ENCODE measurements at places on chromosomes 5 and 9.

DNA sequence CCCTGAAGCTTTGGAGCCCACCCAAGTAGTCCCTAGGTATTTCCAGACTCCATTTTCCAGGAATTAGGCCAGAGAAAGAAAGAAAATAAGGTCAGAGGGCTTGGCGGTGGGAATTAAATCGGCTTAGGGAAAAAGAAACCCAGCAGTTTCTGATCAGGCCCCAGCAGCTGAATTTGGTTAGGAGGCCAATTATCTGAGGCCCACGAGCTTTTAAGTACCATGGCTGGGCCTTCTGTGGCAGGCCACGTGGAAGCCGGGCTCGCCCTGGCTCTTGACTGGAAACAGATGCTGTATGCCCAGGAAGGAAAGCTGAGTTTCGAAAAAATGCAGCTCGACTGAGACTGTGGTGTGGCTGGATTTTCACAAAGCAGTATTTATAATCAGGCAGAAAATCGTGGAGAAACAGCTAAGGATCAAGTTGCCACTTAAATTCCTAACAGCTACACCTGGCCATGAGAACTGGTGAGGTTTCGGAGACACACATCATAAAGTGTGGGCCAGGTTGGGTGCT lies 75.1 kb upstream of the PANK3 start:
- no peak for DNase-seq

DNA sequence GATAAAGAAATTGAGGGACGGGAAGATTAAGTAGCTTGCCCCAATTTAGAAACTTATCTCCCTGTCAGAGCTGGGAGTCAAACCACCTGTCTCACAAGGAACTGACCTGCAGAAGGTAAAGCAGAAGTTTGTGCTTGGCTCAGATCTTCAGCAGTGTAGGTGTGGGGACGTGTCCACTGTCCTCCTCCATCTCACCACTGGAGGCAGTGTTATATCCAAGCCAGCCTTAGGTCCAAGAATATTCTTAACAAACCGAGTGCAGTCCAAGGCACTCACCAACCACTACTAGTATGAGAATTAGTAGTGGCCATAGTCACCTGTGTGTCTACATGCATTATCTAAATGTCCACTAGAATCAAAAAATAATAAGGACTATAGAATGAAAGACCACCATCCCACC lies 86.3 kb upstream of the IRX1 start:
- no peak for DNase-seq

- no peak for DNase-seq
These were observed 420.6 kb downstream of the CTNND2 start for GRCh38 chr5:11483630-11484029.

DNA sequence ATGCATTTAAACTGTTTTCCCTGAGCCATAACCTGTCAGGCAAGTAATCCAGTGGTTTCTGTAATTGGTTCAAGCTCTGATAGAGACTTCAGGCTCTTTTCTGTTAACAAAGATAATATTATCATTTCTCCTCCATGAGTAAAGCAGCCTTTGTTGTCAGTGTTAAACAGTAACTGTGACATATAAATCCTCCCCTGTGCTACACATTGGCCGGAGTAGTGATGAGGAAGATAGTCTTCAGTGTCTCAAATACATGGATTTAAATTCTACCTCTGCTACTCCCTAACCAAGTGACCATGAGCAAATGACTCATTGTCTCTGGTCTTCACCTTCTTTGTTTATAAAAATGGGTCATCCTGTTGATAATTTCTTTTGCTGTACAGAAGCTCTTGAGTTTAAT lies 615.5 kb upstream of the CHD1 start:
- DNase-seq: no peak

DNA sequence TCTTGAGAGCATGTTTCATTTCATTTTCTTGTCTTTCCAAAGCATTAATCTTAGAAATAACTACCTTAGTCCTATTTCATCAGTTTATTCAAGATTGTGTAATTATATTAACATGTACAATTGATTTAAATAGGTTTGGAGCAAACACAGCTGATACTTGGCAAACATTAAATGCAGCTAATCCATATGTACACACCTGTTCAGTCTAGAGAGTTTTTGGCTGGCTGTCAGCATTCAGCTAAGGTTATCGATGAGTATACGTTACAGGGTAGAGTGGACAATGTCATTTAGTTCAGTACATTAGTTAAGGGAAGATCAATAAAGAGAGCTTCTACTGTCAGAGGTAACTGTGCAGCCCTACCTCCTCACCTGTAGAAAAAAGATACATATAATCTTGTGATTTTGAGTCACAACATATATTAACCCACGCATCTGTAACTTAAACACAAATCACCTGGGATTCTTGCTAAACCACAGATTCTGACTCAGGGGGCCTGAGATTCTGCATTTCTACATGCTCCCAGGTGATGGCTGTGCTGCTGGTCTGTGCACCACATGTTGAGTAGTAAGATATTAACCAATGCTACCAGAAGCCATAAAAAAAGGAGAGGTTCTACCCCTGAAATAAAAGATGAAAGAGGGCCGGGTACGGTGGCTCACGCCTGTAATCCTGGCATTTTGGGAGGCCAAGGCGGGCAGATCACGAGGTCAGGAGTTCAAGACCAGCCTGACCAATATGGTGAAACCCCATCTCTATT lies 34.1 kb upstream of the PCA3 start:
- no peak for DNase-seq

DNA sequence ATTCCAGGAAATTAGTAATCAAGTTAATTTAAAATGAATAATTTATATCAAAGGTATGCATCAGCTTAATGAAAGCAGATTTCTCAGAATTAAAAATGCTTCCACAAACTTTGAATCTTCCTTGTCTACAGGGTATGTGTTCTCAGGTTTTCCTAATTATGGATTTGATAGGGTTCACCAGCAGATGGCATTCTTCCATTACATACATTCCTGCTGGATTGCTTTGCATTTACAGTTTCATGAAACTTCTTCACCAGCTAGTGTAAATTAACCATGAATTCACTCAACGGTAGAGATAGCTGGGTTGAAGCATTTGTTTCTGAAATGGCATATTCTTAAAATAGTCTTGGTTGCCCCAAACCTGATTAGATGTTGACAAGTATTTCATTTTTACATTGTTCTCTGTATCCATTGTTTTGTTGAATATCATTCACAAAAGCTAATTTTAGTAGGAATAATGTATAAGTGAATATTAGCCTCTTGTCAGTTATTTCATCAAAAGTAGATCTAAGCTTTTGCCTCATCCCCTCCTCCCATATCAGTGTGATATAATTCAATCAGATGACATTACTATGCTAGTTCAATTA lies 68.7 kb upstream of the WDR41 start:
- DNase-seq: no peak

DNA sequence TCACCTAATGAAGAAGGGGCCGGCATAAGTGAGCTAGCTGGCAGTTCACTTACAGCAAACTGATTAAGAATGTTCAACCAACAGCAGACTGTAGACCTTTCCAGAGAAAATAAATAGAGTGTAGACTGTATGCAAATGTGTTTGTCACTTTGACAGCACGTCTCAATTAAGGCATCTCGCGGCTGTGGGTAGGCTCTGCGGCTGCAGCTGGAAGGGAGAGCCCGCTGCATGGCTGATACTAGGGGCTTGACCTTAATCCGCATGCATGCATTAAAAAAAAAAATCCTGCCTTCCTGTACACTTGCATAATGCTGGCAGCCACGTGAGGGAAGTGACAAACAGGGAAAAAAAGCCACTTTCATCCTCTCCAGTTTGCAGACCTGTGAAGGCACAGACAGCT lies 82.3 kb downstream of the CRB2 start:
- no peak for DNase-seq

GRCh38 chr5:38673671-38674071 lies 117.2 kb upstream of the LIFR start:
- DNase-seq: no peak

- DNase-seq: no peak
These were observed 1.7 kb upstream of the TOPORS start for GRCh38 chr9:32554107-32554506.

GRCh38 chr5:45862763-45863162 lies 166.6 kb upstream of the HCN1 start:
- DNase-seq: no peak

DNA sequence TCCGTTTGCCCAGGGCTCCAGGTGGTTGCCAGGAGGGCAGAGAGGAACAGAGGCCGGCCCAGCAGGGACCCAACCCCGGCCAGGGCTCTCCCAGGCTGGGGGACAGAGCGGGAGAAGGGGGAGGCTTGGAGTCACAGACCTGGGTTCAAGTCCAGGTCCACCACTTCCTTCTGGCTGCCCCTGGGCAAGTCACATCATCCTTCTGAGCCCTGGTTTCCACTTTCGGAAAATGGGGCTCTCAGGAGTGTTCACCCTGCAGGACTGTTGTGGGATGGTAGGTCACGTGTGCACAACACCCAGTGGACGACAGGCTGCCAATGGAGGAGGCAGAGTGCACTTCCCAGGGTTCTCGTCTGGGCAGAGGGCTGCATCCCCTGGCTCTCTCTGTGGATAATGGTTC lies 245.4 kb downstream of the PBX3 start:
- no peak for DNase-seq

DNA sequence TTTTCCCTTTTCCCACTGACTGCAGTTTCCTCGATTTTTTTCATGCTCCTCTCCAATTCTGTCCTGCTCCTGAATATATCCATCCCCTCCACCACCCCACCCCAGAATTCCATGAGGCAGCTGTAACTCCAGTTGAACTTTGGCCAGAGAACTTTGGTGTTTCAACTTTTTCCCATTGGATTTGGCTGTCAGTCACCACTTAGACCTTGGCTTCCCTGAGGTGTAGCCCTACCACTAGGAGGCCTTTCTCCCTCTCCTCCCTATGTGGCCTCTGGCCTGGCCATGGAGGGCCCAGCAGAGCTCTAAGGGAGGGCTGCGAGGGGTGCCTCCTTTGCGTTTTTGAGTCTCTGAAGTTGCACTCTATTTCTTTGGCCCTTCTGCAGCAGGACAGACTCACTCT lies 261.3 kb downstream of the PIK3R1 start:
- no peak for DNase-seq

DNA sequence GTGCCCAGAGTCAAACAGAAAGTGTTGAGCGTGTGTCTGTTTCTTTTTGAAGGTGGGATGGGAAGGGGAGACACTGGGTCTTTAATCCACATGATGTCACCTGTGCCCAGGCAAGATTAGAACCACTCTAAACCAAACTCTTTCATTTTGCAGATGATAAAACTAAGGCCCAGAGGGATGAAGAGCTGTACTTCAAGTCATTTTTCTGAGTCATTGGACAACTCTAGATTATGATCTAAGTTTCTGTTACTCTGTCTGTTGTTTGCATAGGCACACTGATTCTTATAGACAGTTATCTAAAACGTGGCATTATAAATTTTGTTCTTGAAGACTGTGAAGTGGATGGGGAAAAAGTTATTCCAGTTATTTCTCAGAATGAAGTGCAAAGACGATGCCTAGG lies 48.8 kb downstream of the MAST4 start:
- no peak for DNase-seq

- DNase-seq: no peak
These were observed 27.5 kb downstream of the KCNT1 start for GRCh38 chr9:135729480-135729879.

- DNase-seq: no peak
These were observed 19.5 kb downstream of the C5orf52 start for GRCh38 chr5:157690690-157691433.

- no peak for DNase-seq
These were observed 5.8 kb upstream of the TERT start for GRCh38 chr5:1300581-1301083.

GRCh38 chr5:158483281-158483860 lies 616.3 kb downstream of the EBF1 start:
- DNase-seq: no peak

- DNase-seq: no peak
These were observed 129.5 kb downstream of the CDH6 start for GRCh38 chr5:31322946-31323345.

DNA sequence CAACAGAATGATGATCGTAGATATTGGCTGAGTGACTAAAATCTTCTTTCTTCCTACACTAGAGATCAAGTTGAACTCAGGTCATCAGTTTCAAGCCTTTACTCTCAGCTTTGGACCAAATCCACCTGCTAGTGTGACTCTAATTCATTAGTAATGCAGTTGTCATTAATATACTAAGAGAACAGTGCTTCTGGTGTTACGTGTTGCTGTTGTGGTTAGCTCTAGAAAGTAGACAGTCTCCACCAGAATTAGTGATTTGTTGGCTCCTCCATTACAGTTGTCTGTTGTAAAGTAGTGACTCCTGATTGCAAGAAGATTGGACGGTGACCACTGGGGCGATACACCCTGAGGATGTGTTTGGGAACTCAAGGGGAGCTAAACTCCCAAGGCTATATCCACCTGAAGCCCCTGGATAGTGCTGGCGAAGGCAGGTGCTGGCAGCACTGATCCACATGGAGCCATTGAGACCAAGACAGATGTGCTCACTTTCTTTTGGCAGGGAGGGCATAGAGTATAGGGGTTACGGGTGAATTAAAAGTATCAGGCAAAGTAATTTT lies 3.1 kb downstream of the CAMK4 start:
- no peak for DNase-seq

- no peak for DNase-seq
These were observed 452.0 kb downstream of the ENC1 start for GRCh38 chr5:74188351-74189105.

DNA sequence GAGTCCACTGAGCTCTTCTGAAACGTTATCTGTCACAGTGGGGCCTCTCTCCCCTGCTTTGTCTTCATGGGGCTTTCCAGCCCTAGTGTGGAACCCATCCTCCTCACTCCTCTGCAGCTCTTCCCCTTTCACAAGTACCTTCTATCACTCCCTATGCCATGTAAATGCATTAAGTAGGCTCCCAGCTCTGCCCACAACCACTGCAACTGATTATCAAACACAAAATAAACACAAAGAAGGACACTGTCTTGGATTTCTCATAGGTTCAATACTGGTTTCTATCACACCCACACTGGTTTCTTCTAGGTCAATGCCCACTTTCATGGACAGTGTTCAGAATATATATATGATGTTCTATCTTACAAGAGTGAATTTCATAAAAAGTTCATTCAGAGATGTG lies 139.4 kb downstream of the GNAQ start:
- DNase-seq: no peak

DNA sequence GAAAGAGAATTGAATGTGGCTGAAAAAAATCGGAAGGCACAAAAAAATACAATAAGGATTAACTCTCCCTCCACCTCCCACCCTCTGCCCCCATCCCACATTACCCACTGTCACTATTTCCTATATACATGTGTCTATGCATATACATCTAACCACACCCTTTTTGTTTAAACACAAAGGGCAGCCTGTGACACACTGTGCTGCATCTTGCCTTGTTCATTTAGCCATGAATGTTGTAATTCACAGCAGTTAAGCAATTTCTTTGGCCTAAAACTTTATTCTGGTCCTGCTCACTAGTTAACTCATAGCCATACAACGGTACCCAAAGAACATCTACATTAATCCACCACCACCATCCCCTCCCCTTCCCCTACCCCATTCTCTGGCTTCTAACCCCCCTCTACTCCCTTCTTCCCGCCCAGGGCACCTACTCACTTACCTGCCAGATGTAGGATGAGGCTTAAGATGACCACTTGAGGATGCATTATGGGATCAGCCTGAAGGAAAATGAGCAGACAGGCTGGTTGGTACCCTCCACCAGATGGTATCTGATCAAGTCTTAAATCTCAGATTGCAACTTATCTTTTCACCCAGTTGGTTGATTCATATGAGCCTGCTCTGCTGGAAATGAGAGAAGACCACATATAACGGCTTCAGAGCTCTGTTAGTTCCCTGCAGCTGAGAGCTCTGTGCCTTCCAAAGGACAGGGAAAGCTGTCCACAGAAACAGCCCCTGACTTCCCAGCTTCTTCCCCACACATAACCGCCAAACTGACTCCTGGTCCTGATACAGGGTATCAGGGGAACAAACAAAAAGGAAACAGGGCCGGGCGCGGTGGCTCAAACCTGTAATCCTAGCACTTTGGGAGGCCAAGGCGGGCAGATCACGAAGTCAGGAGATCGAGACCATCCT lies 1.2 kb downstream of the HAVCR1 start:
- DNase-seq: no peak
